ENCODE measurements at places on chromosomes 4 and X.
A peak's percentile ranks its signal among the peaks of the same experiment; 100 is the strongest.

DNA sequence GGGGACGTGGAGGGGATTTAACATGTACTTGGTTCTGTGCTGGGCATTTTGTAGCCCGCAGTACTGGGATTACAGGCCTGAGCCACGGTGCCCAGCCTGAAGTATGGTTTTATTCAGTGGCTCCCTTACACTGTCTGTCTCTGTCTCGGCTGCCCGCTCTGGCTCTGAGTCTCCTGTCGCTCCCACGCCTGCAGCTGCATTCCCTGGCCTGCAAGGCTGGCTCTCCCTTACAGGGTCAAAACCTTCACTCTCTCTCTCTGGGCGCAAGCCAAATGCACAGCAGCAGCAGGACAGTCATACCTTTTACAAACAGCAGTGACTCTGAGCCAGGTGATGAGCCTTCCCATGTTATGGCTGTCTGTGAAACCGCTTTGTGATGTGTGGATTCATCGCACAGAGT, 72.1 kb downstream of the HTRA3 start:
- no peak for DNase-seq

- no peak for DNase-seq
These were observed 1039.7 kb downstream of the RAPGEF2 start for GRCh38 chr4:160142579-160142978.

DNA sequence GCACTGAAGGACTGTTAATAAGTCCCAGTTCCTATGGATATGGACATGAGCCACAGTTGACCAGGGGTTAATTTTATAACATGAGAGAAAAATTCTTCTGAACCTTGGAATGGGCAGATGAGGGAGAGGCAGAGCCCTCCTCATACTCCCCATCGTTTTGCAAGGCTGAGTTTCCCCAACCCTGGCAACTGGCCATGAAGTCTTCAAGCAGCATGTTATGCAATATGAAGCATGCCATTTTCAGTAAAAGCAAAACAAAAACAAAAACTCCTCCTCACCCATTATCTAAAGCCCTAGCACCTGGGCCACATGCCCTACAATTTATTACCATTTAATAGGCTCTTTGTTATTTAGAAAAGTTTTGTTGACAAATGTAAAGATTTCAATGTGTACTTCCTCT, 64.5 kb downstream of the GPC4 start:
- DNase-seq, result no peak

DNA sequence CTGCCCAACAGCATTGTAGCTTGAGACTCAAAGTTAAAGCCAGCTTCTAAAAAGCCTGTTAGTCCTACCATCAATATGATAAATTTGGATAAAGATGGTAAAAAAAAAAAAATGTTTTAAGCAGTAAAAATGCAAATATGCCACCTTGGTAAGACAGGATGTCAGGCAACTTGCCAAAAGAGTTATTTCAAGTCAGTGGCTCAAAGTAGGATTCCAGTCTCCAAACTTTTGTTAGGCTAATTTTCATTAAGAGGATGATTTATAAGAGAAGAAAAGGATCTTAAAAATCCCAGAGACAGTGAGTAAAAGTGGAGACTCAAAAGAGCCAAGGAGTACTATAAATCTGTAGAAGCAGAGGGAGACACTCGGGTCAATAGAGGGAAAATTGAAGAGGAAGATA, 47.5 kb downstream of the GASK1B start:
- no peak for DNase-seq

DNA sequence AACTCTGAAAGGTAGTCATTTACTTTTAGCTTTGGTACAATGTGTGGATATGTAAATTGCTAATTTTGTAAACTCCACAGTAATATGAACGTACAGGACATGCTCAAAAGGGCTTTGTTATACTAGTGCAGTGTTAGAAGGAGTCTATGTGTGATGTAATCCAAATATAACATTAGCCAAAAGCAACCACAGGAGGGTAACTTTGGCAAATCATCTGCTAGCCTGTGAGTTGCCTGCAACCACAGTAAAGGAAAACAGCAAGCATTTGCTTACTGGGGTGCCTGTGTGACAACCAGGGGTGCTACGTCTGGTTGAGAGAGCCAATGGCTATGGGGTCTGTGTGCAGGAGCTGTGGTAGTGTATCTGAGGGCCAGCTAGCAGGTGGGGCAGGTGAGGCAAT, 245.8 kb downstream of the ADAMTS3 start:
- no peak for DNase-seq

- no peak for DNase-seq
These were observed 419.6 kb upstream of the RASGEF1B start for GRCh38 chr4:81891005-81891996.

- DNase-seq, result peak; percentile 8
These were observed 45.5 kb downstream of the FAM9B start for GRCh38 chrX:8988446-8988845.

GRCh38 chr4:89733946-89734345, 103.0 kb downstream of the SNCA start:
- DNase-seq, result no peak

- no peak for DNase-seq
These were observed 117.3 kb upstream of the NOCT start for GRCh38 chr4:138898282-138898681.

DNA sequence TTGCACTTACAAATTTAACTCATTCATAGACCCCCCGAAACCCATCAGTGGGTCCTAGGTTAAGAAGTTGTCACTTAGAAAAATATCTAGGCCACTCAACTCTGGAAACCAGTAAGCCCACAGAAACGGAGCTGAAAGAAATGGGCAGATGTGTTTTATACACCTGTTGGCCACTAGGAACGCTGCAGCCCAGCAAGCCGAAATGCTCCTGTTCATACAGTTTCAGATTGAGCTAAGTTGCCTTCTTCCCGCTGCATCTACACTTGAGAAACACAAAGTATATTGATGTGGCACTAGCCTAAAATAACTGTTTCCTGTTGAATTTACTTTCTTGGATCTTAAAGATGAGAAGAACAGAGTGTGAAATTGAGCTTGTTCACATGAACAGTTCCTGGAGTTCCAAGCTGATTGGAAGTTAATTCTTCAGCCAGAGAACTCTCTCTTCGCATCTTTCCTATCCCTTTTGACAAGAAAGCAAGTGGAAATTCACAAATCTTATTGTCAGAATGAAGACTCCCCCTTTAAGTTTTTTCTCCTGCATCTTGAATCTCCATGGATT, 174.1 kb downstream of the RBMX2 start:
- no peak for DNase-seq

DNA sequence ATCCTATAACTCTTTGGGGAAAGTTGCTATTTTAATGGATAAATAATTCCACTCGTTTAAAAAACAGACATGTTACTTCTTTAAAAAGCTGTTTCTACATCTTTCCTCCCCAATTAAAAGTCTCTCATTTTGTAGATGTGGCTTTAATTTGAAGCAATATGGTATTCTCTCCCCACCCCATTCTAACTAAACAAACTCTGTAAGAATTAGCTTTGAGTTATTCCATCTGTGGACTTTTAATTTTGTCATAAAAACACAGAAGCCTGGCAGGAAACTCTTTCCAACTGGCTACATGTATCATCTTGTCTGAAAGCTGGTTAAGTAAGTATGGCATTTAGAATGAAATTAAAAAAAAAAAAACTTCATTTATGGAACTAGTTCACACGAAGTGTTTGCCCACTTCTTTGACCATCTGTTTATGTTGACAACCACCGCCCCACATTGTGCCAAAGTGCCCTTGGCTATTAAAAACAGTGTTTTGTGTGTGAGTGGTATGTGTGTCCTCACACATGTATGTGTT, 140.3 kb downstream of the NAA11 start:
- no peak for DNase-seq

- no peak for DNase-seq
These were observed 103.2 kb downstream of the ARHGAP6 start for GRCh38 chrX:11562570-11562969.

DNA sequence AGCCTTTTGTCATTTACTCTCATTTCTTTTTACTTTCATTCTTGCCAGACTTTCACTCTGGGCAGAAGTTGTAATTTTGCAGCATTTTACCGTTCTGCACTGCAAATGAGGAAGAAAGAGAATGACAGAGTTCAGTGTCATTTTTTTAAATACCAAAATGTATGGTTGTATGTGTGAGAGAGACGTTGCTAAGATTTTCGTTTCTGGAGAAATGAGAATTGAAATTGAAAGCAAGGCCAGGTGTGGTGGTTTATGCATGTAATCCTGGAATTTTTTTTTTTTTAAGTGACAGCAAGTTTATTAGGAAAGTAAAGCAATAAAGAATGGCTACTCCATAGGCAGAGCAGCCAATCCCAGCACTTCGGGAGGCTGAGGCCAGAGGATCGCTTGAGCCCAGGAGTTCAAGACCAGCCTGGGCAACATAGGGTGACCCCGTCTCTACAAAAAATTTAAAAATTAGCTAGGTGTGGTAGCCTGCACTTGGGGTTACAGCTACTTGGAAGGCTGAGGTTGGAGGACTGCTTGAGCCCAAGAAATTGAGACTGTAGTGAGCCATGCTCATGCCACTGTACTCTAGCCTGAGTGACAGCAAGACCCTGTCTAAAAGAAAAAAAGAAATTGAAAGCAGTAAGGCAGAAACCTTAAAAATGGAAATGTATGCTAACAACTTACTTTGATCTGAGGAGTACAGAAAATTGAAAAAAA, 12.9 kb downstream of the DCK start:
- DNase-seq, result no peak

- DNase-seq, result no peak
These were observed 101.5 kb upstream of the STX18 start for GRCh38 chr4:4643306-4643705.

- no peak for DNase-seq
These were observed 34.8 kb downstream of the KLHL5 start for GRCh38 chr4:39096847-39097246.

DNA sequence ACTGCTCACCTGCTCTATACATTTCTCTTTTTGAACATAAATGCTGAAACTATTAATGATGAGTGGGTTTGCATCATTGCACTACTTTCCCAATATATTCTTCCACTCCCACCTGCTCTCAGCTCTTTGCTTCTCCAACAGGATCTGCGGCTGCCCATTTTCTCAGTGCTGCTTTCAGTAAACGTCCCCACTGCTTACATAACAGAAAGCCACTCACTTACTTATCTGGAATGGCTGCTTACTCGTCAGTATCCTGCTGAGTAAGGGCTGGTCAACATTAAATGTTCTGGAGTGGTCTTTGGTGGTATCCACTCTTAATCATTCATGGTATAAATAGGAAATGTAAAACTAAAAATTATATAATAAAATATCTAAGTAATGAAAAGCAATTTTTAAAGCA, 112.8 kb upstream of the HPF1 start:
- DNase-seq, result no peak

DNA sequence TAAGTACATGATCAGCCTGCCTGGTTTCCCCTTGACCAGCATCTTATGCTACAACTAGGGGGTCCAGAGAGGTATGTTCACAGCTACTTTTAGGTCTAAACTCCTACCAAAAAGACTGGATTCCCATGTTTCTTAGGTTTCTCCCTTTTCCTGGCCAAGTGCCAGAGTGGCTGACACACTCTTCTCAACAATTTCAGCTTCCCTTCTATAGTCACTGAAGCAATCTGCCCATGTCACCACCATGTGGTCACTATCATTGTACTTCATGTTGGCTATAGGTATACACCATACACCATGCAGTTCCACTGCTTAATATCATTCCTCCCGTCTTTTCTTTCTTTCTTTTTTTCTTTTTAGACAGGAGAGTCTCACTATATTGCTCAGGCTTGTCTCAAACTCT, 66.9 kb downstream of the KLHL13 start:
- DNase-seq, result no peak

GRCh38 chr4:151663109-151663508, 97.7 kb downstream of the GATB start:
- no peak for DNase-seq

- DNase-seq, result no peak
These were observed 32.1 kb downstream of the ASB5 start for GRCh38 chr4:176236946-176237345.

DNA sequence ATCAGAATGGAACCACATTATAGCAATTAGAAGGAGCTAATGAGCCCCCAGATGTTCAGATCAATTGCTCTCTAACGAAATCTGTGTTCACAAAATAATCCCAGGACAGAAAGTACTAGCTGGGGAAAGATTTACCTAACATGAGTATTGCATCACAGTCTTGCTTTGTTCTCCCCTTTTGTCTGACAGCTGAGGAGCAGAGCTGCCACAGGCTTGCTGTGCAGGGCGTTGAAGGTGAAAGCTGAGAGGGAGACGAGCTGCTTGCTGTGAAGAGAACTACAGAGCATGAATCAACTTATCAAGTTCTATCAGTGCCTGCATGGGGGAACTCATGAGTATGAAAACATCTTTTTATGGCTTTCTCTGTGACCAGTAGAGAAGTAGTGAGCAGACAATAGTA, 441.2 kb downstream of the CENPC start:
- no peak for DNase-seq

- no peak for DNase-seq
These were observed 389.8 kb upstream of the PCDH10 start for GRCh38 chr4:132759199-132759780.

- no peak for DNase-seq
These were observed 490.2 kb upstream of the BOD1L1 start for GRCh38 chr4:14117575-14118238.

- no peak for DNase-seq
These were observed 94.4 kb downstream of the SOWAHB start for GRCh38 chr4:76803522-76803921.

Measured in central memory CD4-positive, alpha-beta T cell (primary cell).